ENCODE measurements at places on chromosomes 11 and 22.
A peak's percentile ranks its signal among the peaks of the same experiment; 100 is the strongest.

DNA sequence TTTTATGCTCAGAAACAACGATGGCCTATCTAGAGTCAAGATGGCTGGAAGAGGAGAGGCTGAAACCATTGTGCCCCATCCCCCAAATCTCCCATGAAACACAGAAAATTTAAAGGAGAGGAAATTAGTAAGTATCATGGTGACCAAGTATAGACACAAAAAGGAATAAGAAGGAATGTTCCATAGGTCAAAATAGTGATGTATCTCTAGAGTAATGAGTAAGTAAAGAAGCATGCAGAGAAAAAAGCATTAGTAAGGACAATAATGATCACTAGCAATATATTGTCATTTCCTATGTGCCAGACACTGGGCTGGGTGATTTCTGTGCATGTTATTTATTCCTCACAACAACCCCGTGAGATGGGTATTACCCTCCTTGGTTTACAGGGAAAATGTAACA is 2.6 kb upstream of the SLC22A24 start:
- peak; percentile 2 for DNase-seq

DNA sequence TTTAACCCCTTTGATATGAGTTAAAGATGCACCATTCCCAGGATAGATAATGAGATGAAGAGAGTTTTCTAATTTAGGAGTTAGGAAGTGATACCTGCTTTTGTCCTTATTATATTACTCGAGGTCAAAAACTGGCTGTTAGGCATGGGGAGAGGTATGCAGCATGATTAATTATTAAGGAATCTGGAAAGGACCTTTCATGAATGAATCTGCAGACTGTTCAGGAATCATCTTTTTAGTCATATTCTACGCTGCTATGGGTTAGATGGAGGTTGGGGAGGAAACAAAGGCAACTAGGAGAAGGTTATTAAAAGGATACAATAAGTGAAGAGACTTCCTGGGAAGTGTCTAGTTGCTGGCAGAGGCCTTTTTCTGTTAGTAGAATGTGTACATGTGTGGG is 492.4 kb upstream of the CCDC90B start:
- no peak for DNase-seq

GRCh38 chr11:1706634-1707400 is 9.8 kb downstream of the KRTAP5-6 start:
- DNase-seq, result no peak

GRCh38 chr11:120326228-120326627 is 1.1 kb downstream of the TLCD5 start:
- DNase-seq, result no peak

- no peak for DNase-seq
Observed at GRCh38 chr11:92477686-92478085, 253.1 kb downstream of the FAT3 start.

DNA sequence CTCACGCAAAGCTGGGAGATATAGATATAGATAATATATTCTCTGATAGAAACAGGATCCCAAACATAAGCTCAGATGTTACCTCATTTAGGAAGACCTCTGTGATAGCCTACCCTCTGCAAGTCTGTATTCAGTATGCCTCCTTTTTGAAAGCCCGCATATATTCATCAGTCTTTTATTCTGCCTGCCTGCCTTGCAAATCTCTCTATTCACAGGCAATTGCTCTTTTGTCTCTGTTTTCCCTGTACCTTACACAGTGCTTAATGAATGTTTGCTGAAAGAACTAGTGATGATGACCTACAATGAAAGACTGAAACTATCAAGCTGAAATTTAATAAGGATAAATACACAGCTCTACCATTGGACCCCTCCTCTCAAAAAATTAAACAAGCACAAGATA is 18.4 kb downstream of the DEUP1 start:
- no peak for DNase-seq

- DNase-seq, result no peak
Observed at GRCh38 chr22:19889951-19890350, 35.3 kb upstream of the GNB1L start.

DNA sequence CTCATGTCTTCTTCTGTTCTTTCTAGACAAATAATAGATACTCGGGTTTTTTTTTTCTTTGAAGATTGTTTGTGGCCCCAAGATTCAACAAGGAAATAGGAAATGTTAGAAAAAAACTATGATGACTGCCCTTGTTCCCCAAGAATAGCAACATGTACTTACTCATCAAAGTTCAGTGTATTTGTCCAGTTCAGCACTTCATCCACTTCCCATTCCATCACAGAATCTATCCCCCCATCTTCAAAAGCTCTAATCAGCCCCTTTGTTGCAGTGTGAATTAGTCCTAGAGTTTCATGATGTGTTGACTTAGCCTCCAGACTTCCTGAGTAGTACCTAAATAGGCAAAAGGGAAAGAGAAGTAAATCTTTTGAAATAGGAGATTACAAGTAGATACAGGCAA is 74.3 kb downstream of the C11orf65 start:
- DNase-seq, result no peak

DNA sequence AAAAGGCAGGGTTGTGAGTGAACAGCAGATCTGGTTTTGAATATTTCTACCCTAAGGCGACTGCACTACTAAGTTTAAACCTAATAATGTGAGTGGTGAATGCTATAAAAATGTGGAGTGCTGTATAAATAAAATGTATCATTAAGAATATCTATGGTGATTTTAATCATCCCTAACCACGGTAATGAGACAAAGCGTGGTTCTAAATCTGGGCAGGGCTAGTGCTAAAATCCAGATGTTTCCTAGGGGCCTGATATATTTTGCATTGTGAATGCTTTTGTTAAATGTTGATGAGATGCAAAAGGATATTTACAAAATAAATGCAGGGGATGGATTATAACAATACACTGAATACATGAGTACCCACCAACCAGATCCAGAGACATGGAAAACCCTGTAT is 58.1 kb downstream of the TSPAN18 start:
- no peak for DNase-seq

- no peak for DNase-seq
Observed at GRCh38 chr11:119651802-119652584, 77.0 kb downstream of the NECTIN1 start.

DNA sequence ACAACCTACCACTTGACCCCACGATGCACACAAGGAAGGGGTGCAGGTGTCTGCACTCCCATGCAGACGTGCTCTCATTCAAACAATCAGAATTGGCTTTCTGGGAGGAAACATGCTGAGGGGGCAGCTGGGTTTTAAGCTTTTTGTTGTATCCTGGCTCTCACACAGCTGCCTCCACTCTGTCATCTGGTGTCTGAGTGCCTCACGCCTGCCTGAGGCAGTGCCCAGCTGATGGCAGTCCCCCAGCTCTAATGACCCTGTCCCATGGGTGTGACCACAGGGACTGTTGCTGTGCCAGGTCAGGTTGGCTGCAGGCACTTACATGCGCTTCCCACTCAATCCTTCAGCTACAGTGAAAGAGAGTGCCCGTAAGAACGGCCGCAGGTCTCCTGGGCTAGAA is 53.7 kb downstream of the ARFGAP3 start:
- no peak for DNase-seq

DNA sequence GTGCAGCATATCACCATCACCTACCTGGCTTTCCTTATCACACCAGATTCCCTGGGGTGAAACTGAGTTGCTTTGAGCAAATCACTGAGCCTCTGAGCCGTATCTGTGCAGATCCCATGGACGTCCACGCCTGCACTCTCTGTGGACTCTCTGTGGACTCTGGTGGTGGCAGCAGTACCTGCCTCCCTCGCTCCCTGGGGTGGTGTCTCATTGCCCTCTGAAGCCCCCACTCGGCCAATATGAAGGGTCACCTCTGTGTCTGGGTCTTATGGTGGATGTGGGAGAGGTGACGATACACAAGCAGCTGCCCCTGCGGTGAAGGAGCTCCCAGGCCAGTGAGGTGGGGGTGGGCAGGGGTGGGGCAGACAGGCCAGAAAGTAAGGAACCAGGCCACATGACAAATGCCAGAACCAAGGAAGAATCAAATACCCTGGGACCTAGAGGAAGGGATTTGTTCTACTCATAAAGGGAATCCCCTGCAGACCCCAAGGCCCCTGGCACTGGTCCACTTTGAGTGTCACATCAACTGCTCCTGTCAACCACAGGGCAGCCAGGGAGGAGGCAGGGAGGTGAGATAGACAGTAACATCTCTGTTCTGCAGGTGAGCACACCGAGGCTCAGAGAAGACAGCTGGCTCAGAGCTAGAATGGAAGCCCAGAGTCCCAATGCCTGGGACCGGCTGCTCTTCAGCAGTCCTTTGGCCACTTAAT is 9.2 kb upstream of the CHST1 start:
- DNase-seq, result no peak

GRCh38 chr11:90133560-90134477 is 644 bp upstream of the NAALAD2 start:
- no peak for DNase-seq

GRCh38 chr11:69054397-69055211 is 5.9 kb downstream of the TPCN2 start:
- no peak for DNase-seq

- peak; percentile 34 for DNase-seq
Observed at GRCh38 chr11:110988671-110989070, 256.9 kb upstream of the POU2AF2 start.

GRCh38 chr11:2151500-2152257 is 9.3 kb downstream of the INS start:
- DNase-seq, result no peak

DNA sequence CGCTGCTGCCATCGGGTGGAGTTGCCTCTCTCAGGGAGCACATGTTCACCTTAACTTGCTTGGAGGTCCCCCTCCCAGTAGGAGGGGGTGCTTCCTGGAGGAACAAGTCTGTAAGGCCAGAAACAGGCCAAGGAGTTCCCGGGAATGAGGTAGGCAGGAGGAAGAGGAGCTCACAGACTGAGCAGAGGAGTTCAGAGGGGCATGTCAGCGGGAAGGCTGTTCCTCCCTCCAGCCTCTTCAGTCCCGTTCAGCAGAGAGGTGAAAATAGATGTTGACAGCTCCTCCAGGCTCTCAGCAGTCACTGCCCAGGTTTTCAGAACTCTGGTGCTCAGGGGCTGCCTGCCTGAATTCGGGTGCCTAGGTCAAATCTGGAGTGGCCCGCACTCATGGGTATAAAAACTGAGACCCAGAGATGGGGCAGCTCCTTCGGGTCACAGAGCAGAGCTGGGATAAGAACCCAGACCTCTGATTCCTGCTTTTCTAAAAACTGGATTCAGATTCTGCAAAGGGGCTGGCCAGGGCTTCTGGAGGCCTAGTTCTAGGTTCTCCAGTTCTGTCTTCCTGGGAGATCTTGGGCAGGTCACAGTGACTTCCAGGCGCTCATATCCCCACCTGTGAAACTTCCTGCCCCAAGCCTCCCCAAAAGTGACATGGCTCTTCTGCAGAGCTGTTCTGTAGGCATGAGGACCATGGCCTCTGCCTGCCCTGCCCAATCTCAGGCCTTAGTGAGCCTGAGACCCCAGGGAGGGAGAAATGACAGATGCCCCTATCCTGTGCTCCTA is 18.3 kb downstream of the ATG16L2 start:
- no peak for DNase-seq

DNA sequence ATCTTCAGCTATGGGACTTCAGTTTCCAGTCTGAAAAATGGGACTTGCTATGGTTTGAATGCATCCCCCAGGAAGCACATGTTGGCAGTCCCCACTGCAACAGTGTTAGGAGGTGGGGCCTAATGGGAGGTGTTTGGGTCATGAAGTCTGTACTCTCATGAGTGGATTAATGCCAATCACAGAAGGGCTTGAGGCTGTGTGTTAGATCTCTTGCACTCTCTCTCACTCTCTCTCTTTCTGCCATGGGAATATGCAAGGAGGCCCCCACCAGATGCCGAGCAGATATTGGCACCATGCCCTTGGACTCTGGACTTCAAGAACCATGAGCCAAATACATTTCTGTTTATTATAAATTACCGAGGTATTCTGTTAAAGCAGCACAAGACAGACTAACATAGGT is 7.8 kb upstream of the AP1B1 start:
- DNase-seq, result no peak

- no peak for DNase-seq
Observed at GRCh38 chr11:129747071-129747470, 68.6 kb upstream of the TMEM45B start.

- DNase-seq, result no peak
Observed at GRCh38 chr11:80085563-80085962, 644.7 kb upstream of the TENM4 start.

DNA sequence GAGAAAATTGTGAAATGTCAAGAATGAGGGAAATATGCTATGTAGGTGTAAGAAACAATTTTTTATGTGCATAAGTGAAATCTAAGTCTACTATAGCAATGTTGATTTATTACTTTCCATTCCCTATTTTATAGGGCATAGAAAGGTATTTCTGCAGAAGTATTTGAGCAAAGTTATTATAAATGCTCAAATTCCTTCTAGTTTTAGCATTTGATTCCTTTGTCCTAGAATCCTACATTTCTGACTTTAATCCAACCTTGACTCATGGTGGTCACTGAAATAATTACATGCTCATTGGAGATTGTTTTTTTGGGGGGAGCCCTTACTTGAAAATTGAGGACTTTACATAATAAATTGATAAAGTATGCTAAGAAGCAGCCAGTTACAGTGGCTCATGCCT is 716.6 kb upstream of the LUZP2 start:
- peak; percentile 24 for DNase-seq

GRCh38 chr22:44445731-44446130 is 52.3 kb downstream of the RTL6 start:
- DNase-seq, result no peak

DNA sequence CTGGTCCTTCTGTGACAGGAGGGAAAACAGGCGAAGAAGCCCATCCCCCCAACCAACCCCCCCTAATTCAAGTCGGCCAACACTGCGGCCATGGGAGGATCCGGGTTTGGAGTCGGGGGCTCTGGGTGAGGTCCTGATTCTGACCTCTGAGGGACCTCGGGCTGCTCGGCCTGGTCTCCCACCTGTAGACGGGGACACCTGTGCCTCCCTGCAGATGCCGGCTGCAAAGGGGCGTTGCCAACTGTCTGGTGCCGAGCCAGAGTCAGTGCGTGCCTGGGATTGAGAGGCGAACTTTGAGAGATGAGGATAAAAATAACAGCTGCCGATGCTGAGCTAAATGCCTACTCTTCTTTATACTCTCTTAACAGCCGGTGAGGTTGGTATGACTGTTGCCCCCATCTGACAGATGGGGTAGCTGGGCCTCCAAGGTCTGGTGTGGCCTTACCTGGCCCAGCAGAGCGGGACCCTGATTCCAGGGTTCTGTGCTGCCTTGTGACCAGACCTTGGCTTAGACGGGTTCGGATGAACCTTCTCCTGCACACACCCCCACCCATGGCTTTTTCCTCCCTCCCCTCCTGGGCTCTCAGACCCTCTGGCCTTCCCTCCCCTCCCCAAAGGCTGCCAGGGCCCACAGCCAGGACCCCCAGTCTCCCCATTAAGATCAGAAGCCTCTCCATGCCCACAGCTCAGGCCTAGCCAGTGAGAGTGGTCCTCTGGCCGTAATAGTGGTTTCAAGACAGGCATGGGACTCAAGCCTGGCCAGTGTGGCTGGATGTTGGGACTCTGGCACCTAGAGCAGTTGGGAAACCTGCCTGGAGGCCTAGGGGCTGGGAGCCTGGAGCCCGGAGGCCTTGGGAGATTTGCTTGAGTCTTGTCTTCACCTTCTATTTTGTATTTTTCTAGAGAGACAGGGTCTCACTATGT is 41.7 kb downstream of the KCNJ4 start:
- no peak for DNase-seq

Data from fibroblast of skin of left quadriceps (primary cell).